ENCODE measurements at places on chromosomes 2 and 18.

DNA sequence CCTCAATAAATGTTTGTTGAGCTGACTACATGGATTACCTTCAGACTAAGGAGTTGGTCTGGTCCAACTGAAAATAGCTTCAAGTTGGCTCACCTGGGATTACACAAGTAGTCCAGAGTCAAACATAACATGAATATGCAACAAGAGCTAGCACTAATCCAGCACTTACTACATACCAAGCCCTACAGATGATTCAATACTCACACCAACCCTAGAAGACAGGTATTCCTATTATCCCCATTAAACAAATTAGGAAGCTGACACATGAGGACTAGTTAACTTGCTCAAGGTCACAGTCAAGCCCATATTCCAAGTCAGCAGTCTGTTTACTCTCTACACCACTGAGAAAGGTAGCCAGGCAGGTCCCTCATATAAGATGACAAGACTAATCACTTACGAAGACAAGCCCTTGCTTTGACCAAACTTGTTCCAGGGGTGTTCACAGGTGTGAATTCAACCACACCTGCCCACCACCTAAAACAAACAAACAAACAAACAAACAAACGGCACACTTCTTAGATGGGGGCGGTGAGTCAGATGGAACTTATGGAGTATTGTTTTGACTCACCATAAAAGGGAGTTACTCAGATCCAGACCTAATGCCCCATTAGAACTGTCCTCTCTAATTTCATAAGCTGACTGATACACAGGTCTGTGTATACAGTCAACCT lies 29.1 kb downstream of the TMEM131 start:
- DNase-seq: no peak

DNA sequence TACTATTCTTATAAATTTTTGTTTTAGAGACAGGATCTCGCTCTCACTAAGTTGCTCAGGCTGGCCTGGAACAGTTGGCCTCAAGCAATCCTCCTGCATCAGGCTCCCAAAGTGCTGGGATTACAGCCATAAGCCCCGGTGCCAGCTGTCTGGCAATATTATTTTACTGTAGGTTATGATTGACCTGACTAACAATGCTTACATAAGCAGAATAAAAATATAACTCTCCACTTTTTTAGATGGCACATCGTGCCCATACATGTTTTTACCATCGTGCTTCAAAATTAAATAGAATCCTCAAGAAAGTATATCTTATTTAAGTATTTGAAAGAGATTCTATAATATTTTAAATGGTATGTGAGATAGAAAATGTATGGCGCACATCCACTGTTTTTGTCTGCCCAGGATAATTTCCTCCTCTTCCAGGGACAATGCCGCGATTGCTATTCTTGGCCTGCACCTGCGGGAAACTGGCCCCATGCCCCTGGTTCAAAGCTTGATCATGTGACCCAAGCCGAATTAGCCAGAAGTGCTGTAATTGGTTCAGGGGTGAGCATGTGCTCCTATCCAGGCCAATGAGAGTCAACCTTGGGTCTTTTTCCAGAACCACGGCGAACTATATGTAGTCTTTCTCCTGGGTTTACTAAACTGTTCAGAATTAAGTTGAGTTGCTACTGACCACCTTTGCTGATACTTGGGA lies 38.3 kb upstream of the GREB1L start:
- no peak for DNase-seq

DNA sequence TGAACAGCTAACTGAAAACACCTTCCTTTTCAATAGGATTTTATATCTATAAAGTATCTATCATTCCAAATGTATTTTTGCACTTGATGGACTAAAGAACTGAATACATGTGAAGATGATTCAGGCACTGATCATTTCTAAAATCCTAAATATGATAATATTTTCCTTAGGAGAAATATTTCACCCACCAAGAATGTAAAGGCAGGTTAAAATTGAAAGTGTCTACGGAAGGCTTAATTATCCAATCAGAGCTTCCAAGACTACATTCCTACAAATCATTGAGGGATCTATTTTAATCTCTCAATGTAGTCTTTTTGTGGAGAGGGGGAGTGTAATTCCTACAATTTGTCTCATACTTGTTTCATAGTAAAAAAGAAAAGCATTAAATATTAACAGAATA lies 3.6 kb downstream of the GALNT3 start:
- no peak for DNase-seq

DNA sequence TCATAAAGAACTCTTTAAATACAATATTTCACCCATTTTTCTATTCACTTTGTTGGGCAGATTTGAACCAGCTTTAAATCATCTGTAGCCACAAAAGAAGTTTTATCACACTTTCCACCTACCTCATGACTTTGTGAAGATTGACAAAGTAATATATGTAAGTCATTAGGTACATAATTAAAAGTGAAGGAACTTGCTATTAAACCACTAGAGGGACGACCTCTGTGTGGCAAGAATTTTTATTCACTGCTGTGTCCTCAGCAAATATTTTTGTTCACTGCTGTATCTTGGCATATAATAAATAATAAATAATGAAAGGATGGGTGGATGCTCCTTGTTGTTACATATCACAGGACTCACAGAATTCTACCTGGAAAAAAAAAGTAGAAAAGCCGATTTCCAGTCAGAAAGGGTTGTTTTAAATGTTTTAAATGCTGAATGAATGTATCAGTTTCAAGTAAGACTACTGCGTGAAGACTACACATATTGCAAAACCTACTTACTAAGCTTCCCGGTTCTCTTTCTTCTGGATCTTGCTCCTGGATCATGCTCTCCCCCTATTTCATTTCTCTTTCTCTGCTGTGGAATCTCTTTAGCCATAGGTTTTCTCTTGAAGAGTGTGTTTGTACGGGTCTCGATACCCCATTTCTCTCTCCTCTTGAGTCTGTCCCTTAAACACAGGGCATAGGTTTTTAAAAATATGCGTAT lies 44.8 kb downstream of the KCMF1 start:
- no peak for DNase-seq

DNA sequence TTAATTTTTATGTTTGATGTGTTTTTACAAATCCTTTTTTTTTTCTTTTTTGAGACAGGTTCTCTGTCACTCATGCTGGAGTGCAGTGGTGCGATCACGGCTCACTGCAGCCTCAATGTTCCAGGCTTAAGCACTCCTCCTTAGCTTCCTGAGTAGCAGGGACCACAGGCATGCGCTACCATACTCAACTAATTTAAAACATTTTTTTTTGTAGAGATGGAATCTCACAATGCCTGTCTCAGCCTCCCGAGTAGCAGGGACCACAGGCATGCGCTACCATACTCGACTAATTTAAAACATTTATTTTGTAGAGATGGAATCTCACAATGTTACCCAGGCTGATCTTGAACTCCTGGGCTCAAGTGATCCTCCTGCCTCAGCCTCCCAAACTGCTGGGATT lies 3.2 kb downstream of the NOTO start:
- DNase-seq: no peak

GRCh38 chr2:89780318-89780717 lies 1088.8 kb downstream of the RPIA start:
- DNase-seq: no peak

GRCh38 chr2:226725126-226725860 lies 74.3 kb downstream of the IRS1 start:
- DNase-seq: no peak

- DNase-seq: no peak
Measured at GRCh38 chr2:187580462-187581124, 26.4 kb upstream of the TFPI start.

DNA sequence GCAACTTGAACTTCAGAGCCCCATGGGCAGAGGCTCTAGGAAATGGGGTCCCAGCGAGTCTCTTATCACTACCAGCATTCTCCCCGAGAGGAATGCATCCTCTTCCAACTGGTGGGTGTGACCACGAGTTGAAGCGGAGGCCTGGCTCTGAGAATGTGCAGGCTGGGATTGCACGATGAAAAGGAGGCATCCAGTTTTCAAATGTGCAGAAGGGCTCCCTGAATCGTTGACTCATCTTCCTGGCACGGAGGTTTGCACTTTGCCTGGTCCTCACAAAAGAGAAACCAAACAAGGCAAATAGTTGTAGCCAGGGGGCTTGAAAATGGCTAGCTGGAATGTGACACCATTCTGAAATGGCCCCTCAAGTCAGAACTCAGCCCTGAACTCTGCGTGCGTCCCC lies 216.7 kb downstream of the GLI2 start:
- no peak for DNase-seq

- no peak for DNase-seq
Measured at GRCh38 chr18:49151482-49151881, 200.7 kb upstream of the SMAD7 start.

- no peak for DNase-seq
Measured at GRCh38 chr2:105757433-105757832, 12.7 kb downstream of the NCK2 start.

DNA sequence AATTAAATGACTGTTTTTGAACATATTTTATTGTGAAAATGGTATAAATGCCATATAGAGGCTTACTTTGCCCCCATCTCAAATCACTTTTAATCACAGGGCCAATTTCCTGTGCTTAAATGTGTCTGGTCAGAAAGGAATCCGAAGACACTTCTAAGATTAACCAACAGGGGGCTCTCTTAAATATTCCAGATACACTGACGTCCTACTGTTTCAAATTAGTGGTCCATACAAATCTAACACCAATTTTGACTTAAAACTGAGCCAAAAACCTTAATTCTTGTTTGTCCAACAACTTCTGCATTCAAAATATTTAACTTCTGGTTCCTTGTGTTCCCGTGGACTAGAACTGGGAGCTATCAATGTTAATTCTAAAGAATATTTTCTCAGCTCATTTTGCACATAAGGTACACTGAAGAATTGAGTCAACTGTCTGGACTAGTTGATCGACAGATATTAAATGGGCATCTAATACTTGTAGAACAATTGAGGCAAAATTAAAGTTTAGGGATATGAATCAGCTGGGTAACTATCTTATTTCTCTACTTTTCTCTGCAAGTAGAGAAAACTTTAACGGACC lies 557.5 kb downstream of the ARHGAP15 start:
- no peak for DNase-seq

GRCh38 chr2:114368705-114369104 lies 73.7 kb upstream of the DPP10 start:
- DNase-seq: no peak

GRCh38 chr2:187942876-187943275 lies 348.8 kb upstream of the GULP1 start:
- DNase-seq: no peak

DNA sequence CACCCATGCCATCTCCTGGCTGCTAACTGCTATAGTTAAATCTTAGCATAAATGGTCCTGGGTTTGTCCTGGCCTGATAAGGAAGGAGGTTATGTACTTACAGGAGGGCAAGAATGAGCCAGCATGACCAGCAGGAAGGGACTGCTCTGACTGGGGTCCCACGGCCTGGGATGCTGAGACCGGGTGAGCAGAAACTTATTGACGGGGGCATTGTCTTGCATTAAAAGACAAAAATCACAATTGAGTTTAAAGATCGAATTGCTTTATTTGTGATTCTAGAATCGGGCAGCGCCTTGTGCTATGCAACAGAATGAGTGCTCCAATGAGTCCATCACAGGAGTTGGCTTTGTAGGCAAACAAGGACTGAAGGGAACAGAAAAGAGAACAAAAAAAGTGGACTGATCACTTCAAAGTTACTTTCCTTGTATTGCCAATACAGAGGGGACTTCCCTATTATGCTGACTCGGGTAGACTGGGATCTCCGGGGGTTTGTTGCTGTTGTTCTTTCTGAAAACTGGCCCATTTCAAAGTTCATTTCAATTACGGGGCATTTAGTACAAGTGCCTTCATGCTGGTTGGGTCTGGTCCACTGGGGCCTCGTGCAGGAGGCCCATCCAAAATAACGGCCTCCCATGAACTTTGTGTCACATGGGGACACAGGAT lies 87.1 kb upstream of the SLC66A3 start:
- no peak for DNase-seq

DNA sequence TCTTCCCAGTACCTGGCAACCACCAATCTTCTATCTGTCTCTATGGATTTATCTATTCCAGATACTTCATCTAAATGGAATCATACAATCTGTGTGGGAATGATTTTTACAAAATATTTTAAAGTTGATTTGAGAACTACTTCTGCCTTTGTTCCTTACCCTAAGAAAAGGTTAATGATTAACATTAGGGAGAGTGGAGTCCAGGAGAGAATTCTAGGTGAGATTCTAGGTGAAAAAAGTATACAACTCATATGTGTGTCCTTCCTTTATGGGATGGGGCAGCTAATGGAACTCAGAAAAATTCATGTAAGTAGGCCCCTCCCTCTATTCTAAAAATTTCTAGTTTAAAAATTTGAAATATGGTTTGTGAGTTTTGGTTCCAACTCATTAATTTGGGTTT lies 35.9 kb upstream of the WDSUB1 start:
- no peak for DNase-seq

DNA sequence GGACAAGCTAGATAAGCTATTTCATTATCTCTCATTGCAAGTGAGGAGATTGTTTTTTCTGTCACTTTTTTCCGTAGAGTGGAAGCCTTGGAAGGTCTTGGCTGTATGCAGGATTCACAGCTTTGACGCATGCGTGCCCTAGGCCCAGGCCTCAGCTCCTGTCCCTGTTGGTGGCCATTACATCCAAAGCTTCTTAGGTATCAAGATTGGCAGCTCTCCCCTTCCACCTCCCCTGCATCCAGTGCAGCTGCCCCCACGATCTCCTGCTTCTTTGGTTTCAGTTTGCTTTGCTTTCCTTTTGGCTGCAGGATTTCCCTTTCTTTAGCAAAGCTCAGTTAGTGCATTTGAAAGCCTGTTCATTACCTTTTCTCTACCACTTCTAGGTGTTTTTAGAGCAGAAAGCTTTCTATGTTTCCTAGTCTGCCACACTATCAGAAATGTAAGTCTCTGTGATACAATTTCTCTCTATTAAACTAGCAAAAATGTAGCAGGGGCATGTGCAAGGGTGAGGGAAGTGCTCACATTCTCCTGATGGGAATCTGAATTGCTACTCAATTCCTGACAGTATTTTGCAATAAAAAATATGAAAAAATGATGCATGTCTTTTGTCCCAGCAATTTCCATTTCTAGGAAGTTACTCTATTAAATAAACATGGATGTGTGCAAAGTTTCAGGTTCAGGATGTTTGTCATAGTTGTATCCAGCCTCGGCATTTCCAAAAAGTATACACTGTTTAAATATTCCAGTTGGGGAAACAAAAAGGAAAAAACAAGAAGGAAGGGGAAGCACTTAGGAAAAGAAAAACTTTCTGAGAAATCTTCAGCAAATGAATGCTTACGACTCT lies 91.2 kb downstream of the LIPG start:
- no peak for DNase-seq

- DNase-seq: no peak
Measured at GRCh38 chr2:240410808-240411207, 24.7 kb upstream of the GPC1 start.

- DNase-seq: no peak
Measured at GRCh38 chr2:179263446-179264367, 925 bp downstream of the SESTD1 start.

- no peak for DNase-seq
Measured at GRCh38 chr18:78632111-78632541, 347.5 kb upstream of the SALL3 start.

- no peak for DNase-seq
Measured at GRCh38 chr2:85992611-85993010, 103.8 kb upstream of the ST3GAL5 start.

GRCh38 chr2:30425326-30425725 lies 21.7 kb upstream of the LCLAT1 start:
- no peak for DNase-seq

GRCh38 chr2:156435396-156435717 lies 822 bp upstream of the GPD2 start:
- no peak for DNase-seq

- DNase-seq: no peak
Measured at GRCh38 chr2:29360016-29360784, 245.0 kb downstream of the CLIP4 start.

Data from activated CD8-positive, alpha-beta memory T cell treated with anti-CD3 and anti-CD28 coated beads for 1 hour (primary cell).